ENCODE measurements at places on chromosomes 3 and 15.
A peak's percentile ranks its signal among the peaks of the same experiment; 100 is the strongest.

- H3K36me3 ChIP-seq: no peaks in the 10 kb centered on the region
- no peak for DNase-seq
- H3K27ac ChIP-seq: no peak overlapping the region
- no peaks in the 10 kb centered on the region for H3K4me1 ChIP-seq
Measured at GRCh38 chr3:57968501-57968900, 39.7 kb upstream of the FLNB start.

GRCh38 chr3:57046101-57046765, 14.2 kb upstream of the SPATA12 start:
- no peak for DNase-seq
- peaks cover 36% of the 10 kb centered on the region for H3K4me1 ChIP-seq
- H3K4me3 ChIP-seq: no peak overlapping the region
- H3K36me3 ChIP-seq: no peaks in the 10 kb centered on the region
- H3K27me3 ChIP-seq: no peaks in the 10 kb centered on the region

- H3K27me3 ChIP-seq: no peaks in the 10 kb centered on the region
- no peak overlapping the region for H3K27ac ChIP-seq
Measured at GRCh38 chr3:31960793-31961431, 20.1 kb downstream of the OSBPL10 start.

DNA sequence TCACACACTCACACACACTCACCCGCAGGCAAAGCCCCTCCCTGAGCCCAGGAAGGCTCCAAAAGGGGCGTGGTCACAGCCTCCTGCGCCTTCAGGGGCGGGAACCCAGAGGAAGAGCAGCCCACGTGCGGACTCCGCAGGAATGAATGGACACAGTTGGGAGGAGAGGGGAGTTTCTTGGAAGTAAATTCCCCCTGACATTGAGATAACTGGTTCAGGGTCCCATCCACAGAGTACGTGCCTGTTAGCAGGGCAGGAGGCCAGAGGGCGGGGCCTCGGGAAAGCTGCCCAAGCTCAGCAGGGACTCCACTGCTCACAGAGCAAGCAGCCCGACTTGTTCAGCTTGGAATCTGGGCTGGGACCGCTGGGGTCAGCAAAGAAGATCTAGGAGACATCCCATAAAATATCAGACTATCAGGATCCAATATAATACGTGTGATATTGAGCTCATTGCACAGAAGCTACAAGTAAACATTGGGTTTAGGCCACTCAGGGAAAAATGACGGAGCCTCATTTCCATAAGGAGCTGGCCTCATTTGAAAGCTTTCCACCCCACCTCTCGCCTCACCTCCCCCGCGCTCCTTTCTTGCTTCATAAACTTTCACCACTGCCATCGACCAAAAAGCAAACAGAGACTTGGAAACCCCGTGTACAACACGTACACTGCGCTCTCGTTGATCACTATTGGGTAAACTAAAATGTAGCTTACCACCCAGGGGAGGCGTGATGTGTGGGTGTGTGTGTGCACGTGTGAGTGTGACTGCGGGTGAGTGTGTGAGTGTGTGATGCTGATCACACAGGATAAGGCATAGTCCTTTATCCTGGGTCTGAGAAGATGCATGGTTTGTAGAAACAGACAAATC, 36.0 kb downstream of the TM2D3 start:
- H3K27me3 ChIP-seq: no peaks in the 10 kb centered on the region
- peak overlapping the region; percentile 69 for H3K27ac ChIP-seq
- no peaks in the 10 kb centered on the region for H3K36me3 ChIP-seq
- peaks cover 7% of the 10 kb centered on the region for H3K4me1 ChIP-seq

GRCh38 chr15:66706225-66706732, 4.2 kb downstream of the SMAD6 start:
- H3K4me3 ChIP-seq: no peak overlapping the region
- H3K36me3 ChIP-seq: no peaks in the 10 kb centered on the region
- DNase-seq: no peak
- no peak overlapping the region for H3K27ac ChIP-seq
- H3K27me3 ChIP-seq: no peaks in the 10 kb centered on the region

DNA sequence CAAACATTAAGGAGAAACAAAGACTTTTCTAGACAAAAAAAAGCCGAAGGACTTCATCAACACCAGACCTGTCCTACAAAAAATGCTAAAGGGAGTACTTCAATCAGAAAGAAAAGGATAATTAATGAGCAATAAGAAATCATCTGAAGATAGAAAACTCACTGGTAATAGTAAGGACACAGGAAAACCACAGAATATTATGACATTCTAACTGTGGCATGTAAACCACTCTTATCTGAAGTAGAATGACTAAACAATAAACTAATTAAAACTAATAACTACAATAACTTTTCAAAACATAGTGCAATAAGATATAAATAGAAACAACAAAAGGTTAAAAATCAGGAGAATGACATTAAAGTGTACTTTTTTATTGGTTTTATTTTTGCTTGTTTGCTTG, 584.5 kb upstream of the CCDC54 start:
- H3K27me3 ChIP-seq: no peaks in the 10 kb centered on the region
- no peaks in the 10 kb centered on the region for H3K4me1 ChIP-seq
- no peak overlapping the region for H3K27ac ChIP-seq
- no peaks in the 10 kb centered on the region for H3K36me3 ChIP-seq
- H3K4me3 ChIP-seq: no peak overlapping the region

GRCh38 chr3:174028673-174029072, 631.1 kb downstream of the NLGN1 start:
- no peak for DNase-seq
- H3K4me1 ChIP-seq: no peaks in the 10 kb centered on the region
- no peaks in the 10 kb centered on the region for H3K27me3 ChIP-seq
- no peaks in the 10 kb centered on the region for H3K36me3 ChIP-seq
- H3K4me3 ChIP-seq: no peak overlapping the region

- H3K4me3 ChIP-seq: no peak overlapping the region
- no peaks in the 10 kb centered on the region for H3K27me3 ChIP-seq
- DNase-seq: no peak
- no peaks in the 10 kb centered on the region for H3K36me3 ChIP-seq
Measured at GRCh38 chr15:49079340-49080039, 33.2 kb upstream of the SECISBP2L start.

DNA sequence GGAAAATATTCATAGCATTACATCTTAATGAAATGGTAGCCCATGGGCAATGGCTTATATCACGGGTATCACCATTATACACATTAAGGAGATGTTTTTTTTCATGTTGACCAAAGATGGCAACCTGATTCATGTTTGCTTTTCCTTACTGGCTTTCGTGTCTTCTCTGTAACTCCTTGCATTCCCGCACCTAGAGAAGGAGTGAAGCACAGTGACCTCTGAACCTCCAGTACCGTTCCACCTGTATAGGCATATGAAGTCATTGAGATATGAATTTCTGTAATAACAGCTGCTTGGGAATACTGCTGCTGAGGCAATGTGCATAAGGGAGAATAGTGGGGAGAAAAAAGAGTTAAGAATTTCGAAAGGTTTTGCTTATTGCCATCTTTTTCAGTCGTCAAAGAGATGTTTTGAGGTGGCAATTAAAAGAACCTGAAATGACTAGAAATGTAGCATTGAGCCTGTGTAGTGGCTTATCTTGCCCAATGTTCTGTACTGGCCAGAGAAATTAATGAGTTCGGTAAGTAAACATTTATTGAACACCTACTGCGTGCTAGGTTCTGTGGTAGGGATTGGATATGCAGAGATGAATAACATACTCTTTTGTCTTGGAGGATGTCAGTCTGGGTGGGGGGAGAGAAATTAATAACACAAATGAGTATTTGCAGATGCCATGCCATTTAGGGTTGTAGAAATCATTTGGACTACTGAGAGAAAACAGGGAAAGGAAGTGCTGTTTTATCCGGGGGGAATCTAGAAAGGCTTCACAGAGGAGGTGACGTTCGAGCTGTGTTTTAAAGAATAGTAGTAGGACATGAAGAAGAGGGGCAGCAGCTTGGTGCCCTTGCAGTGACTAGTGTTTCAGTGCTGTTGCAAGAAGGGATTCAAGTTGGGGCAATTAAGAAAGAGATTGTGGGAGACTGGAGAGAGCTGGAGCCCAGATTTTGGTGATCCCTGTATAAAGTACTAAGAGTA, 2.5 kb downstream of the FEM1B start:
- no peaks in the 10 kb centered on the region for H3K27me3 ChIP-seq
- no peak overlapping the region for H3K27ac ChIP-seq
- peaks cover 7% of the 10 kb centered on the region for H3K36me3 ChIP-seq
- no peak overlapping the region for H3K4me3 ChIP-seq
- peaks cover 70% of the 10 kb centered on the region for H3K4me1 ChIP-seq

- no peaks in the 10 kb centered on the region for H3K36me3 ChIP-seq
- H3K4me3 ChIP-seq: no peak overlapping the region
- no peak for DNase-seq
- H3K4me1 ChIP-seq: no peaks in the 10 kb centered on the region
- no peak overlapping the region for H3K27ac ChIP-seq
- no peaks in the 10 kb centered on the region for H3K27me3 ChIP-seq
Measured at GRCh38 chr3:102715030-102715697, 280.3 kb downstream of the ZPLD1 start.

GRCh38 chr3:50606596-50606995, 5.0 kb downstream of the CISH start:
- H3K4me1 ChIP-seq: peaks cover 18% of the 10 kb centered on the region
- no peak for DNase-seq
- no peaks in the 10 kb centered on the region for H3K27me3 ChIP-seq

DNA sequence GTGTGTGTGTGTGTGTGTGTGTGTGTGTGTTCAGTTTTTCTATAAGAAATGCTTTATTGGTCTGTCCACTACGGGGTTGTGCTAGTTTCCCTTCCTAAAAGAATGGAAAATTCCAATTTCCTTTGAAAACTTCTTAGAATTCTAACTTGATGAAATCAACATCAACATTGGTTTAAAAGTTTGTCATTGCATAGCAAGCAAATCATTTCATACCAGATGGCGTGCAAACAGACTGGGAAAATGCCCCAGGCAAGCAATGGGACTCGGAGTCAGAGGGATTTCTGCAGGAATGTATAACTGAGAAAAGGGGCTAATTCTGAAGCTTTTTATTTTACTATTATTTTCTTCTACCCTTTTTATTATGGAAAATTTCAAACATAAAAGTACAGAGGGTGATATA, 13.1 kb upstream of the DYNC1LI1 start:
- H3K4me1 ChIP-seq: no peaks in the 10 kb centered on the region
- DNase-seq: no peak
- no peaks in the 10 kb centered on the region for H3K27me3 ChIP-seq
- H3K4me3 ChIP-seq: no peak overlapping the region

- no peaks in the 10 kb centered on the region for H3K36me3 ChIP-seq
- no peak overlapping the region for H3K27ac ChIP-seq
- no peak overlapping the region for H3K4me3 ChIP-seq
Measured at GRCh38 chr15:75350601-75351361, 3.9 kb downstream of the NEIL1 start.

- no peak overlapping the region for H3K4me3 ChIP-seq
- H3K36me3 ChIP-seq: no peaks in the 10 kb centered on the region
- no peak for DNase-seq
- H3K4me1 ChIP-seq: no peaks in the 10 kb centered on the region
- H3K27me3 ChIP-seq: no peaks in the 10 kb centered on the region
Measured at GRCh38 chr15:81830520-81830919, 215.3 kb downstream of the MEX3B start.

- peaks cover 16% of the 10 kb centered on the region for H3K4me1 ChIP-seq
- DNase-seq: peak; percentile 48
- H3K36me3 ChIP-seq: no peaks in the 10 kb centered on the region
- H3K27me3 ChIP-seq: no peaks in the 10 kb centered on the region
- no peak overlapping the region for H3K27ac ChIP-seq
Measured at GRCh38 chr3:171183042-171183441, 156.5 kb upstream of the SLC2A2 start.

GRCh38 chr15:39145854-39146625, 434.8 kb upstream of the THBS1 start:
- DNase-seq: no peak
- no peak overlapping the region for H3K4me3 ChIP-seq
- no peaks in the 10 kb centered on the region for H3K36me3 ChIP-seq
- no peaks in the 10 kb centered on the region for H3K27me3 ChIP-seq
- no peak overlapping the region for H3K27ac ChIP-seq

- H3K4me1 ChIP-seq: no peaks in the 10 kb centered on the region
- H3K27ac ChIP-seq: no peak overlapping the region
- no peaks in the 10 kb centered on the region for H3K36me3 ChIP-seq
- H3K4me3 ChIP-seq: no peak overlapping the region
- H3K27me3 ChIP-seq: no peaks in the 10 kb centered on the region
Measured at GRCh38 chr3:59680919-59681318, 631.1 kb upstream of the CFAP20DC start.

DNA sequence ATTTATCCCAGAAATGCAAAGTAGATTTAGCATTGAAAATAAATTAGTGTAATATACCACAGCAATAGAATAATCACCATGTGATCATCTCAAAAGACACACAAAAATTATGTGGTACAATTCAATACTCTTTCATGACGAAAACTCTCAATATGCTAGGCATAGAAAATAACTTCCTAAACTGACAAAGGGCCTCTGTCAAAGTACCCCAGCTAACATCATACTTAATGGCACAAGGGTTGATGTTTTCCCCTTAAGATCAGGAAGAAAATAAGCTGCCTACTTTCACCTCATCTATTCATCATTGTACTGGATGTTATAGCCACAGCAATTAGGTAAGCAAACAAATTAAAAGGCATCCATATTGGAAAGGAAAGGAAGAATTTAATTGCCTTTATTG, 22.7 kb upstream of the NIPA2 start:
- no peak for DNase-seq
- no peak overlapping the region for H3K27ac ChIP-seq
- H3K4me3 ChIP-seq: no peak overlapping the region
- H3K4me1 ChIP-seq: no peaks in the 10 kb centered on the region

DNA sequence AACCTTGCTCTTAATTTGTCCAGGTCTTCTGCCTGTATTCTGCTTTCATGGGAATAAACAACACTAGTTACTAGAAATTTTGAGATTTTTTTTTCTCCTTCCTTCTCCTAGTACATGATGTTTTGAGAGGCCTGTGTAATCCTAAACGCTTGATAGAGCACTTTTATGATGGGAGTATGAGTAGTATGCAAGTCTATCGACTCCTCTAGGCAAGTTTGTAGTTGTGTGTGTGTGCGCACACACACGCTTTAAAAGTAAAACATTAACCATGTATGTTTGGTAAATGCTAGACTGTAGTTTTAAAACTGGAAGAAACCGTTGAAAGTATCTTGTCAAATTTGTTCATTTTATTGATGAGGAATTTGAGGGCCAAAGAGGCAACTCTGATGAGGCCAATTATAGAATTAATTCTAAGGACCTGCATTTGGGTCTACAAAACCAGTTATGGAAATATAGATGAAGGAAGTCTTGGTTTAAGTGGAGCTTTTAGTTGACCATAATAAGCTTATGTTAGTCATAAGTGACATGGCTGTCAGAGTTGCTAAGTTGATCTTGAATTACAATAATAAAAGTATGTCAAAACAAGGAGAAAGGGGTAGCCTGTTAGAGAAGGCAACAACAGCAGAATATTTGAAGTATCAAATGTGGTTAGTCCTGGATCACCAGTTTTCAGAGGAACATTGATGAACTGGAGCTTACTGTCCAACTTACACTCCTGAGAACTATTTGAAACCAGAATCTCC, 47.1 kb downstream of the AKAP13 start:
- H3K27ac ChIP-seq: no peak overlapping the region
- no peaks in the 10 kb centered on the region for H3K27me3 ChIP-seq
- H3K4me3 ChIP-seq: no peak overlapping the region
- no peaks in the 10 kb centered on the region for H3K36me3 ChIP-seq

- H3K36me3 ChIP-seq: no peaks in the 10 kb centered on the region
- H3K4me1 ChIP-seq: peaks cover 10% of the 10 kb centered on the region
- H3K4me3 ChIP-seq: no peak overlapping the region
- no peaks in the 10 kb centered on the region for H3K27me3 ChIP-seq
- H3K27ac ChIP-seq: no peak overlapping the region
Measured at GRCh38 chr3:124117486-124117885, 125.6 kb upstream of the ROPN1 start.
